ENCODE measurements at places on chromosomes 16 and 17.

GRCh38 chr17:78460176-78460675 lies 81.8 kb downstream of the PGS1 start:
- DNase-seq, result no peak

GRCh38 chr17:6018788-6019187 lies 51.4 kb upstream of the WSCD1 start:
- no peak for DNase-seq

DNA sequence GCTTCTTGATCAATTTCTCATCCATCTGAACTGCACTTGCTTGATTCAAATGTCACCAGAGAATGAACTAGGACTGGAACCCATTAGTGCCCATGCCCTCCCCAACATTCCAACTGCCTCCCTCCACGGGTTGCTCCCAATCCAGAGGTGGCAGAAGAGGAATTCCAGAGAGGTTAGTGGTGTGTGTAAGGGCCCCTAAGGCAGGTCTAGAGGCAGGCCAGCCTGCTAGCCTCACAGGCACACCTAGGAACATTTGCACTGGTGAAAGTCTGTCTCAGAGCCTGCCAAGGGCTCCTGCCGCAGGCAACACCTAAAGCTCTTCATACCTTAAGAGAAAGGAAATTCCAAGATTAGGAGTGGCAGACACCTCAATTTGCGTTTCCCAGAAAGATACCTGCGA lies 21.2 kb upstream of the CMTM4 start:
- no peak for DNase-seq

GRCh38 chr16:69318177-69318910 lies 7.2 kb downstream of the VPS4A start:
- DNase-seq, result no peak

Measured in CD8-positive, alpha-beta T cell (primary cell).